ENCODE measurements at places on chromosomes 16 and 17.

DNA sequence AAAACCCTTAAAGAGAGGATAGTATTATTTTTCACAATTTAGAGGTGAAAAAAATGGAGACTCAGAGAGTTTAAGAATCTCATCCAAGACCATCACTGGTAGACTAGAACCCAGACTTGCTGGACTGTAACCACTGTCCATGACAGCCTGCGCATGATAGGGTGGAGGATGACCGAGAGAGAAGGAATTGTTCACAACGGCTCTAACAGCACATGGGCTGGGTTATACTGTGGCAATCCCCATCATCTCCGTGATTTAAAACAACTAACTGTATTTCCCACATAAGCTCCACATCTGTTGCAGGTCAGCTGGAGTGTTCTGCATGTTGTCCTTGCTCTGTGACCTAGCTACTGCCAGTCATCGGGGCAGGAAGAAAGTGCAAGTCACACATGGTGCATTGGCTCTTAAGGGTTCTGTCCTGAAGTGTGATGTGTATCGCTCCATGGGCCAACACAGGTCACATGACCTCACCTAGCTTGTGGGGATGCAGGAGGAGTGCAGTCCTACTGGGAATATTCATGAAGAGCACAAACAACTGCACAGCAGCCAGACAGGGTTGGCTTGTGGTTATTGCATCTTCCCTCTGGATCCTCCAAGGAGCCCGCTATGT lies 131.2 kb upstream of the MPHOSPH6 start:
- DNase-seq, result no peak

GRCh38 chr17:57288040-57288772 lies 31.9 kb downstream of the MSI2 start:
- no peak for DNase-seq

- no peak for DNase-seq
Observed at GRCh38 chr17:39194089-39194984, 3.1 kb downstream of the CACNB1 start.

DNA sequence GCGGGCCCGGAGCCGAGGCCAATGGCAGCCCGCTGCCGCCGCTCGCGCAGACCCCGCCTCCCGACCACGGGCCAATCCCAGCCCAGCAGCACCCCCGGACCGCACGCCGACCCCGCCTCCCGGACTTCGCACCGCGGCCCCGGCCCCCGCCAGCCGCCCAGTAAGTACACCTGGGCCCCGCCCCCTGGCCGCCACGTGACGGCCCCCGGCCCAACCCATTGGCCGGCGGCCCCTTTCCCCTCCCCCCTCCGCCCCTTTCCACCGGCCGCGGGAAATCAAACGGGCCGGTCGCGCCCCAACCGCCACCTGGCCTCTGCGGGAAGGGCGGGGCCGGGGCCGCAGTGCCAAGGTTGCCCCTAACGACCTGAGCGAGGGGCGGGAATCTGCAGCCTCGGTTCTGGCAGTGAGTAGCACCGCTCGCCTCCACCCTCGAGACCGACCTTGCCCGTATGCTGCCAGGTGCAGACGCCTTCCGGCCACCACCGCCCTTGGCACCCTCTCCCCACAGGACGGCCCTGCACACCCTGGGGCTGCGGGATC lies at the start of gene YBX2:
Gene YBX2 (minus strand): TSS at position 26 of the 540 bp plus-strand sequence. CDS start 139 bp downstream, outside the sequence.
- DNase-seq, result no peak

DNA sequence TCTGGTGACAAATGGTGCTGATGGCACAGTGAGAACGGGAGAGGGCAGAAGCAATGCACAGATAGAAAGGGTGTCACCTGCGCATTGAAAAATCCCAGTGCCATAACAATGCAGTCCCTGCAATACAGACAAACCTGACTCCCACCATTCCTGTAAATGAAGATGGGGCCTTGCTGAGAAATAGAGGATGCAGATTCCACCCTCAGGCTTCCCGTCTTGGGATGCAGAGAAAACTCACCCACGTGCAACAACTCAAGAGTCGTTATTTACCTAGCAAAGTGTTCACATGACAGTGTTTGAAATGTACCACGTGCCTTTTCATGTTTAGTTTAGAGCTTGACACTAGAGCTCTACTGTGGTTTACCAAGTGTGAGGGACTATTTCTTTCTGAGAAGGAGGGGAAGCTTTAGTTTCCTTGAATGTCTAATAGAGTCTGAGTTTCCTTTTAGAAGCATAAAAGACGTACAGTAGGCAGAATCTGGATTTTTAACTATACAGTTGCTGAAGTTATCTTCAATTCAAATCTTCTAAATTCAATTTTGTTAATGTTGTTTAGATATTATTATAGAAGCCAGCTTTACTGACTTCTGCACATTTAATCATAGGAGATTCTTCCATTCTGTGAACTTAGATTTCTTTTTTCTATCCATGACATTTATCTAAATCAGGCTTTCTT lies 35.6 kb downstream of the WWOX start:
- DNase-seq, result no peak

DNA sequence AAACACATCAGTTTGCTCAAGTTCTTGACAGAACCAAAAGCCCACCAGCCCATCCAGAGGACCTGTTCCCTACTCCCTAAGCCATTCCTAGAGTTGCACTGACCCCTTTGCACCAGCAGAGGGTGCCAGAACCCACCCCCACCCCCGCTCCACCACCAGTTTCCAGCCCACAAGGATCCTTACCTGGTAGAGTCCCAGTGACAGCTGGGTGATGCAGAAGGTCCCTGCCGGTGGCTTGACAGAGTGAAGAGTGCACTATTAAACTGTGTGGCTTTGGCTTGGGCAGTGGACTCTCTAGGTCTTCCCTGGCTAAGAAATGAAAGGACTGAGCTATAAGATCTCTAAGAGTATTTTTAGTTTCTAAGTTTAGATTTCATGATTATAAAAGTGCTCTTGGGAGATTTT lies 73.3 kb upstream of the MTMR4 start:
- DNase-seq, result no peak

- no peak for DNase-seq
Observed at GRCh38 chr17:36923814-36924221, 13.5 kb upstream of the LHX1 start.

GRCh38 chr16:67246081-67246755 lies 1.1 kb downstream of the FHOD1 start:
- DNase-seq, result peak; percentile 50

DNA sequence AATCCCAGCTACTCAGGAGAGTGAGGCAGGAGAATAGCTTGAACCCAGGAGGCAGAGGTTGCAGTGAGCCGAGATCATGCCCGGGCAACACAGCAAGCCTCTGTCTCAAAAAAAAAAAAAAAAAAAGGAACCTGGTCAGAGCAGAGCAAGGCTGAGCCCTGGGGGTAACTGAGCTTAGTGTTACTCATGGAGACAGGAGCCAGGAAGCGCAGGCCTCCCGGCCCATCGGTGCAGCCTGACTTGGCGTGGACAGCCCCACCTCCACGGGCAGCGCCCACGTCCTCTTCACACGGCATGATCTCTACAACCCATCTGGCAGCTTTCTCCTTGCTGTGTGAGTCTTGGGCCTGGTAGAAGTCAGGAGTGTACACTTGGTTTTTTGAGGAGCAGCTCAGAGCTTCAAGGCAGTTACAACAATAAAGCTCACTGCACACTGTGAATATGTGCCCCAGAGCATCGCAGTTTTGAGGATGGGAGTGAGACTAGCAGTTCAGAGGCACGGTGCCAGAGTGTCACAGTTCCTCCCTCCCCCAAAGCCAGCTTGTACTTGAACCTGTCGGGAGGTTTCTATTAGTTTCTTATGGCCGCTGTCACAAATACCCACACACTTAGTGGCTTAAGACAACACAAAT lies 129.9 kb downstream of the RAP1GAP2 start:
- peak; percentile 69 for DNase-seq

GRCh38 chr17:8120520-8121406 lies 2.4 kb upstream of the ALOXE3 start:
- DNase-seq, result no peak

DNA sequence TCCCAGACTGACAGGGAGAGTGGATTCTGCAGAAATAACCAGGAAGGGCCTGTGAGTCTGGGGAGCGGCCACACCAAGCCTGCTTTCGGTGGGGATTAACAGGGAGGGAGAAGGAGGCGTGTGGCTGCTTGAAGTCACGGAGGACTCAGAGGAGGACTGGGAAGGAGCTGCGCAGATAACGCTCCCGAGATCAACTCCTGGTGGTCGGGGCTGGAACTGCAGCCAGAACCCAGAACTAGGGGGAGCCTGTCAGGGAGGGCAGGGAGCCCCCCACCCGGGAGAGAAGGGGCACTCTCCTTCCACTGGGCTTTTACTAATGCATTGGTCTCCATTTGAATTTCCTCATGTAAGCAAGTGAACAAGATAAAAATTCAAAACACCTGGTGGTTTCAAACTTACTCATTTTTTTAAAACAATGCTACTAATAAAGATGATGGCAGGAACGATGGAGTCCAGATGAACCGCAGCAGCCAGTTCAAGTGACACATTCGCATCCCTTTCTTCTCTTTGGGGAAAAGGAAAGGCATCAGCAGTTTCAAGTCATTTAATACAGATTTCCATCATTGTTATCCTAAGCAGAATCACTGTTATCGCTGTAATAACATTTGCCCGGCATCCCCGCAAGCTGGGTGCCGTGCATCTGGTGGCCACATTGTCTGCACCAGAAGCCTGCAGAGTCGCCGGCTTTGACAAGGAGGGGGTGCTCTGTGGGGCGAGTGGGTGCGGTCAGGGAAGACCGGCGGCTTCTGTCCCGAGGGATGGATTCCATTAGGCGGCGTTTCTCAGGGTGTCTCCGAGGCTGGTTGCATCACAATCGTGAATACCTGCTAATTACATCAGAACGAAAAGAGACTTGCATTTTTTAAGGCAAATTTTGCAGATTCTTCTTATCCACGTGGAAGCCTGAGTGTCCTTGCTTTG lies 183.0 kb downstream of the FOXL1 start:
- peak; percentile 61 for DNase-seq

DNA sequence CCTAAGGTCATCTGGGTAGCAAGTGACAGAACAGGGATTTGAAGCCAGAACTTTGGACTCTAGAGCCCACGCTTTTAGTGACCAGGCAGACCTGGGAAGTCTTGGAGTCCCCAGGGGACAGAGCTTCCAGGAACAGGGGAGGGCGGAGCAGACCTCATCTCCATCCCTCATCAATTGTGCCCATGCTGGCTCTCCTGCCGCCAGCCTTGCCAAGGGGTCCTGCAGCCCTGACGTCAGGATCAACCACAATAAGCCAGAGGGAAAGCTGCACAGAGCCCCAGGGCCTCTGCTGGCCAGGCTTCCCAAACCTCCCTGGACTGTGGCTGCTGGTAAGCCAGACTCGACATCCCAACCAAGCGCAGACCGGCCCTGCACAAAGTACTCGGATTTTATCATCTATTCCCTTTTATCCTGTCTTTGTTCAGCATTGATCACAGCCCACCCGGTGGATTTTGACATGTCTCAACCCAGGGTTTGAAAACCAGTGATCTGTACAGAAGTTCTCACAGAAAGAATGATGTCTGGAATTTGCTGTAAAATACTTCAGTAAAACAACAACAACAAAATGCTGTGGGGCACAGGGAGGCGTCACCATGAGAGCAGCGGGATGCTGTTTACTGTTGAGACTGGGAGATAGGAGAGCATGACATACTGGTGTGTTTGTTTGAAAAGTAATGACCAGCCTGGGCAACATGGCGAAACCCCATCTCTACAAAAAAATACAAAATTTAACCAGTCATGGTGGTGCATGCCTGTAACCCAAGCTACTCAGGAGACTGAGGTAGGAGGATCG lies 11.8 kb downstream of the C16orf74 start:
- DNase-seq, result no peak

- DNase-seq, result no peak
Observed at GRCh38 chr17:77210331-77210730, 69.6 kb downstream of the SEC14L1 start.

DNA sequence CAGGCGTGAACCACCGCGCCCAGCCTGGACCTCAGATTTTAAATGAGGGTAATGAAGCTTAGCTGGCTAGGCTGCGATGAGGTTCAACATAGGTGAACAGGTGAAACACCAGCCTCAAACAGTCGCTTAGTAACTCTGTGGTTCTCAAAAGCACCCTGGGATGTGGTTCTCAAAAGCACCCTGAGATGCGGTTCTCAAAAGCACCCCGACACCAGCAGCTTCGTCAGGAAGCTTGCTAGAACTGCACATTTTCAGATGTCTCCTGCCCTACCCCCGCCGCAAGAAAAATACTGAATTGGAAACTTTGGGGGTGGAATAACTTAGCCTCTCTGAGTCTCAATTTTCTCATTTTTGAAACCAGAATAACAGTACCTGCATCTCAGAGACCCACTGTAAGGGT lies 86.7 kb upstream of the XYLT1 start:
- no peak for DNase-seq

GRCh38 chr16:84143784-84144199 lies 1.2 kb downstream of the HSDL1 start:
- no peak for DNase-seq

DNA sequence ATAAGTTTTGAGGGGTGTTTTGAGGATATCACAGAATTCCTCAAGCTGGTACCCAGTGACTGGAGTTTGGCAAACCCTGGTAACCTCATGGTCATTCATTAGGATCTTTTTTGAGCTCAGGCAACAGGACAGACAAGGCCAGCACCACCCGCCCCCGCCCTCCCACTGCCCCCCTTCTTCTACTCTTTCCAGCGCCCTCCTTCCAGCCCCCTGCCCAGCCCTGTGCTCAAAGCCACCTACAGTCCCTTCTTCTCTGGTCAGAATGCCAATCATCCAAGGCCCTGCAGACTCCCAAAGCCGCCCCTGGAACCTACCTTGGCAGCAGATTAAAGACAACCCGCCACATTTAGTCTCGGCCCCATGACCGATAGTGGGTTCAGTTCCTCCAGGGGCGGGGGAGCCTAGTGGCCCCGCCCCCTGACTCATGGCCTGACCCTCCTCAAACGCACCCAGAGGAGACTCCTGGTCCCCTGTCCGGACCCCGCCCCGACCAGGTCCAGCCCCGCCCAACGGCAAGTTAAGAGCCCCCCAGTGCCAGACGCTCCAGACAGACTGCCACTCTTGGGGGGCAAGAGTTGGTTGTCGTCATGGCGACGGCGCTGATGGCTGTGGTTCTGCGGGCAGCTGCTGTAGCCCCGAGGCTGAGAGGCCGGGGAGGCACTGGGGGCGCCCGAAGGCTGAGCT lies at the start of gene NAGS:
Gene NAGS (plus strand): TSS at position 546 of the 684 bp plus-strand sequence. CDS start 42 bp downstream, at position 588.
- no peak for DNase-seq

- DNase-seq, result no peak
Observed at GRCh38 chr17:1907909-1908698, 78.3 kb downstream of the RPA1 start.

DNA sequence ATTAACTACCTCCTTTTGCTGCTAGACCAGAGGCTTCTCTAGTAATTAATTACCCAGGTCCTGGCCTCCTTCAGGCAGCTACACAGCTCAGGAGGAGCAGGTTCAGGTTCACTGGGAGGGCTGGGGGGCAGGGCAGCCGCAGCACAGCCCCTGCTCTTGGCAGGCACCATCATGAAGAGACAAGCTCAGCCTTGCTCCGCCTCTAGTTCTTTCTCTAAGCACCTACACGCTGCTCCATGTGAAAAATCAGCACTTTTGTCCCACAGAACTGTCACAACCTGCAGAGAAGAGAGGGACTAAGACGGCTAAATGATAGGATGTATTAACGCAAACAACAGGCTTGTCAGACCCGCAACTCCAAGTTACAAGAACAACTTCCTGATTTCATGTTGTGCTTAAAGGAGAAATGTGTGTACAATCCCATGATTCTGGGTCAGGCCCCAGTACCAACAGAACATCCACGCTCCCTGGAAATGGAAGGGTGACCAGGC lies 53.4 kb downstream of the GRB2 start:
- DNase-seq, result no peak

GRCh38 chr16:3149193-3149530 lies 14.3 kb downstream of the ZNF213 start:
- no peak for DNase-seq

- no peak for DNase-seq
Observed at GRCh38 chr17:50292465-50292864, 18.2 kb downstream of the TMEM92 start.

GRCh38 chr17:81332914-81333528 lies 37.9 kb upstream of the SLC38A10 start:
- DNase-seq, result no peak

GRCh38 chr17:66777689-66778225 lies 57.2 kb upstream of the CACNG5 start:
- DNase-seq, result no peak

Data from BJ (cell line).